GM04504 (cell line): ENCODE measurements at places on chromosomes 2 and 18.

- DNase-seq, result no peak
Observed at GRCh38 chr2:224449212-224450147, 47.6 kb upstream of the FAM124B start.

GRCh38 chr18:9803698-9804516 lies 81.9 kb upstream of the TXNDC2 start:
- DNase-seq, result no peak

DNA sequence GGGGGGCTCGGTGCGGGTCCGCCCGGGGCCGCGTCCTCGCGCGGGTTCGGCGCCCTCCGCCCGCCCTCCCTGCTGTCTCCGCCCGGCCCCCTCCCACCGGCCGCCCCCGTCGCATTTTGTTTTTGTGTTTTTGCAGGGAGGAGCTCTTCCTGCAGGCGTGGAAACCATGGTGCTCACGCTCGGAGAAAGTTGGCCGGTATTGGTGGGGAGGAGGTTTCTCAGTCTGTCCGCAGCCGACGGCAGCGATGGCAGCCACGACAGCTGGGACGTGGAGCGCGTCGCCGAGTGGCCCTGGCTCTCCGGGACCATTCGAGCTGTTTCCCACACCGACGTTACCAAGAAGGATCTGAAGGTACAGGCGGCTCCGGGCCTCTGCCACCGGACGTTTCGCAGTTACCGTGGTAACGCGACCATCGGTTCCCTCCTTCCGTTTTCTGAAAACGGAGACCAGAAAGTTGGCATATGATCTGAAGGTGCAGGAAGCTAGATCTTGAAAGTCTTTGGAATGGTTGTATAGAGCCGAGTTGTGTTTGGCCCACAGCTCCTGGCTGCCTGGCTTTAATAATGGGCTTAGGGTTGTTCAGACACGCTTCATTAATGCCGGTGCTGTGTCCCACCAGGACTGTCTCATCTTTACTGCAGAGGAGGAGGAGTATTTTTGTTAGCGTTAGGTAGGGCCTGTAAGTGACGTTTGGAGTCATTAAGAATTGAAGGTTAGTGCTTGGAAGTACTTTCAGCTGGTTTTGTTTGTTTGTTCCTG lies 891 bp downstream of the KDM3A start:
- peak; percentile 37 for DNase-seq

GRCh38 chr18:69854455-69854854 lies 93.2 kb downstream of the CD226 start:
- no peak for DNase-seq

GRCh38 chr18:4074647-4075046 lies 380.5 kb downstream of the DLGAP1 start:
- DNase-seq, result no peak

DNA sequence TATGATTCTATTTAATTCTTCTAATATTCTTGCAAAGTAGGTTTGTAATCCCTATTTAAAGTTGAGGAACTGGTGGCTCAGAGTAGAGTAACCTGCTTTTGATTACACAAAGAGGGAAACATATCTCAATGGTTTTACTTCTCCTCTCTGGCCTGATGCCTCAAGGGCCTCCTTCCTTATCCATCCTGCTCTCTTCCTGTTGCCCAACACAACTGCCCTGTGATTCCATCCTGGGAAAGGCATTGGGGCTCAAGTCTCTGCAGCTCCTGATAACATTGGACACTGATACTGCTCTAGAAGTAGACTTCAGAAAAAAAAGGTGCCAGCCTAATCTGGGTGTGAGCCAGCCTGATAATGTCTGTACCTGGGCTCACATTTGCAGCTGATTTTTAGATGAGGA lies 75.8 kb downstream of the RDH14 start:
- no peak for DNase-seq

- no peak for DNase-seq
Observed at GRCh38 chr2:177090967-177091366, 121.6 kb upstream of the HNRNPA3 start.

GRCh38 chr2:1798115-1798784 lies 53.9 kb upstream of the PXDN start:
- no peak for DNase-seq

DNA sequence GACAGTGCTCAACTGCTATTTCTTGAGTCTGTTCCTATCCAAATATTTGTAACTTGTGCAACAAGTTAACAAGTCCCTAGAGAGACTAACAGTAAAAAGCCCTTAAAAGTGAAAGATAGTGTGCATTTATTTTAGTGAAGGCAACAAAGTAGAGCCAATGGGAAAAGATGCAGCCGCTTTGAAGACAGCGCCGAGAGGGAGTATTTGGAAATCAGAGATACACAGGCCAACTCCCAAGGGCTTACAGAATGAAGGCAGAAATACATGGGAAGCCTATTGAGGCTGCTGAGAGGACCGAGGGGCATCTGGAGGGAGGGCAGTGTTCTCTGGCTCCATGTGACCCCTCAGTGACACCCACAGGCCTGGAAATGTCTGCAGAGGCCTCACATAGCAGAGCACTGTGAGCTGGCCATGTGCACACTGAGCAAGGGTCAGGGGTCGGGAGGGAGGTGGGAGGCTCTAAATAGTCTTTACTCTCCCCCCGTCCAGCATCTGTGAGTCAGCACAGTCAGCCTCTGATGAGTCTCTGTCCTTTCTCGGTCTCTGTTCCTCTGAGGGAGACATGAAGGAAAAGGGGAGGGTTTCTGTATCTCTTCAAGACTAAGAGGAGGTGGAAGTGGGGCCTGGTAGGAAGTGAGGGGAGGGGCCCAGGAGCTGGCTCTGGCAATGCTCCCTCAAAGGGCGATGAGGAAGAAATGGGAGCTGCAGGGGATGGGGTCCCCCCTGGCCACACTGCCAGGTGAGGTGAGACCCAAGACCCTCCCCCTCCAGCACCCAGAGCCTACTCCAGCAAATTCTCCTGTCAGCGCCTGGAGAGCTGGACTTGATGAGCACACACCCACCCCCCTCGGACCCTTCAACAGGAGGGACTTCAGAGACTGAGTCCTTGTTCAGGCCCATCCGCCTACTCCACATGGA lies 133.6 kb downstream of the SP3 start:
- DNase-seq, result peak; percentile 52

DNA sequence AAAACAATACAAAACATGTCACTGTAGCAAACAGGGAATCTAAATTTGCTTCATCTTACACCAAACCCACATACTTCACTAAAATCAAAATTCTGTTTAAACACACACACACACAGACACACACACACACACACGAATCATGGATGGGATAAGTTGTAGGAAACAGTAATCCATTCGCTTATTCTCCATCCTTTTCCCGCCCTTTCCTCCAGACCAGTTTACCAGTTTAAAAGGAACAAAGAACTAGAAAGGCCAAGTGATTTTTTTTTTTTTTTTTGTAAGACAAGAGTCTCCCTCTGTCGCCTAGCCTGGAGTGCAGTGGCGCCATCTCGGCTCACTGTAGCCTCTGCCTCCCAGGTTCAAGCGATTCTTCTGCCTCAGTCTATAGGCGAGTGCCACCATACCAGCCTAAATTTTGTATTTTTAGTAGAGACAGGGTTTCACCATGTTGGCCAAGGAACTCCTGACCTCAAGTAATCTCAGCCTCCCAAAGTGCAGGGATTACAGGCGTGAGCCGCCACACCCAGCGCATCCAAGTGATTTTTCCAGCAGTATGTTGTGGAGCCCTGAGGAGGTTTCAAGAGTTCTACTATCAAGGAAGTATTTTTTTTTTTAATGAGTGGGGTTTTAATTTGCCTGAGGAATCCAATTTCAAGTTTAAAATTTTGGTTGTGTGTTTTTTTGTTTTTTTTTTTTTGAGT lies 5.7 kb downstream of the PSME4 start:
- DNase-seq, result no peak

DNA sequence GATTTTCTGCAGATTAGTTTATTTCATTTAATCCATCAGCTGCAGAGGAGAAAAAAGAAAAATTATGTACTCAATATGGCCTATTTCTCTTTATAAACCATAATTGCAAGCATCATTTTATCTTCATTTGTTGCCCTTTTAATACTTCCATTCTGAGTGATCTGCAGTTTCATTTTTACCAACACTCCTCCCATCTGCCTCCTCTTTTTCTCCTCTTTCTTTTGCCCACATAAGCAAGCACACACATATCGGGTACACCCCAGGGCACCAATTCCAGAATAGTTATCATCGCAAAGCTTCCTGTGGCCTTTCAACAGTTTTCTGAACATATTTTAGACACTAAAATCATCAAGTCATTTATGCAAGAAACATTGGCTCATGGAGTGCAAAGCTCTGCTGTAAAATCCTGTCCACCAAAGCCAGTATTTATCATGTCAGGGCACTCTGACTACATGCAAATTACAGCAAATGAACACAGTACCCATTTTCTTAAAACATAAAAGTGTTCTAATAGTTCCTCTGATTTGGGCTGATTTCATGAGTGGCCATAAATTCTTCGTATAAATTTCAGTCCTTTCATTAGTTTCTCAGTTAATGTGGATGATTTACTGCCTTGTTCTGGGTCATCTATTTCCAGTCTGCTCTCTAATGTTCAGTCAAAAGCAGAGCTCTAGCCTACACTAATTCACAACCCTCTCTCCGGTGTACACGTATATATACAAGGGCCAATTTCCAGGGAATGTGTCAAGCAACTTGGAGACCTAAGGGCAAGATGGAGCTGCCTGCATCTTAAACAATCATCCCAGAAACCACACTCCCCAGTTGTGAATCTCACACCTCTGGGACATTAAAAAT lies 281.3 kb downstream of the STK39 start:
- no peak for DNase-seq

- DNase-seq, result no peak
Observed at GRCh38 chr18:66126266-66126665, 375.5 kb downstream of the CDH7 start.

DNA sequence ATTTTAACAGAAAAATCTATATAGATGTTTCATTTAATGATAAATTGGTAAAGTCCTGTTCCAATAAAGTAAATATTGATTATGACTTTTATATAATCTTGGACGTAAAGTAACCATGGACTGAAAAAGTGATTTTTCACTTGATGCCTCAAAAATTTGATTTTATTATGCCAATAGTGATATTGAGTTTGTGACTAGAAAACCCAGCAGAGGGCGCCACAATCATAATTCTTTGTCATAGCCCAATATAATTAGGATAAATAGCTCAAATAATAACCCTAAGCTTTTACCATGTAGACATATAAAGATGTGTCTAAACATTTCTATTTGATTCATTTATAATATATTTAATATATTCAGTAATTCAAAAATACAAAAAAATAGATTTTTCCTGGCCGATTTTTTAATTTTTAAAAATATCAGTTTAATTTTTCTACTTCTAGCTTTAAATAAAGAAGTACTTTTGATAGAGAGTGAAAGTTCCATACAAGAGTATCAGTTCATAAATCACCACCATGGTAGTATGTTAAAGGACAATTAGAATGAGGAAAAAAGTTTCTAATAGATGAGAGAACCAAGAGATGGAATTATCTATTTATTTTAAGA lies 30.7 kb downstream of the CAMKMT start:
- DNase-seq, result peak; percentile 20

GRCh38 chr2:157743051-157743450 lies 114.4 kb upstream of the ACVR1C start:
- no peak for DNase-seq

GRCh38 chr18:6389005-6389404 lies 25.7 kb downstream of the L3MBTL4 start:
- no peak for DNase-seq

- no peak for DNase-seq
Observed at GRCh38 chr2:142030735-142031134, 100.1 kb downstream of the LRP1B start.

DNA sequence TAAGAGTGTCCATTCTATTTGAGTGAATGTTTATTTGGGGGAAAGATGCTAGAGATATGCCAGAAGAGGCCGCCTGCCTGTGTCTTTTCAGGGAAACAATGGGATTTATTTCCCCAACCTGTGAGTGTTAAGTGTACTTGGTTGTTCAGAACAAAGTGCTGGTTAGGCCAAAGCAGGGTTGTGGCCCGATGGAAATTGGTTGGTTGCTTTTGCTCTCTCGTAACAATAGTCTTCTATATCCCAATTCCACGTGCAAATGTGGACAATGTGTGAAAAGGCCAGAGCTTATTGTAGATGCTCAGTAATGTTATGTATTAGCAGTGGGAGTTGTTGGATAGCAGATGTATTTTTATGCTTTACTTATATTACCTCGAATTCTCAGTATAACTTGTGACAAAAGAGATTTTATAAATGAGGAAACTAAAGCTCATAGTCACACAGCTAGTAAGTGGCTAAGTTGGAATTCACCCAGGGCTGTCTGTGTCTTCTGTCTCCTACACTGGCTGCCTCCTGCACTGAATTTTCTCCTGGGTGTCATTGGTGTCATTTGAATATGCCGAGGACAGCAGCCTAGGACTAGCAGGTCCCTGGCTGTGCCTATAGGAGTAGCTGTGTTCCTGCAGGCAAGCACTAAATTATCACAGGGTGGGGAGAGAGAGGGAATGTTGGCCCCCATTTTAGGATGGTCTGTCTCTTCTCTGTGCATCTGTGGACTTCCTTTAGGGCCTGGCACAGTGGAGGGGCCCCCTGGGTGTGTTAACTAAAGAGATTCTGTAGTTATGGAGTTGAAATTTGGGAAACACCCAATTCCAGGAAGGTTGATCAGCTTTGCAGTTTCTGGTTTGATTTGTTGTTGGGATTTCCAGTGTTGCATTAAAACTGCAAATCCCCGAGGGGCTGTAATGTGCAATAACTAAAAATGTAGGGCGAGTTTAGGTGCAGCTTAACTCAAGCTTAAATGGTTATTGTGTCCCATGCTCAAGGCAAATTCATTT lies 21.6 kb downstream of the GPD2 start:
- no peak for DNase-seq

GRCh38 chr2:116696223-116696622 lies 1118.3 kb upstream of the DDX18 start:
- no peak for DNase-seq

- DNase-seq, result no peak
Observed at GRCh38 chr2:200310545-200310971, 4.1 kb downstream of the SPATS2L start.

DNA sequence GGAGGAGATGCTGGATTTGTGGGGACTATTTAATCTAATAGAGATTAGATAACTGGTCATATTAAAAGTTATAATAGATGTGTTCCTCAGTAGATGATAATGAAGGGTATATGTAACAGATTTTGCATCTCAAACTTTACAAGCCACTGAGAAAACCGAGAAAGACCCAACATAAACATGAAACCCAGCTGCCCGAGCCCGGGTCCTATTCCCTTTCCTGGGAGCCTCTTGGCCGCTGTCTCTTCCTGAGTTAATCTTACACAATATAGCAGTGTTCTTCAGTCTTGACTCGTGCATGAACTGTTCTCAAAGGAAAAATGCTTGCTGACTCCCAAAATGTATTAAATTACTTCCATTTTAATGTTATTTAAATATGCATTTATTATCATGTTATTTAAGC lies 94.5 kb downstream of the COPS8 start:
- DNase-seq, result no peak

DNA sequence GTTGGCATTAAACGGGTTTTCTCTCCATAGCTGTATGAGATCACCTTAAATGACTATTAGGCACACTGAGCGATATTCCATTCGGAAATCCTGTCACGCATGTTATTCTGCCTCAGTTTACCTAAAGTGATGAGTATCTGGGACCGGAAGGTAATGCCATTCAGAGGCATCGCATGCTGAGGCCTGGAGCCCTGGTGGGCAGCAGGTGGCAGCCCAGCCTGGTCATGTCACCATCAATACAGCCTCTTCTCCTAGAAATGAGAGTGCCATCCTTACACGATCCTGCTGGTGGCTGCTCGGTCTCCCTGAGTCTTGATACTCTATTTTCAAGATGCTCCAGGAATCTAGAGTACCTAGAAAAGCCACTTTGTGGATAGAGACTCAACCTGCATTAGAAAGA lies 119.8 kb downstream of the EIPR1 start:
- no peak for DNase-seq
